ENCODE measurements at places on chromosomes 16 and 17.

DNA sequence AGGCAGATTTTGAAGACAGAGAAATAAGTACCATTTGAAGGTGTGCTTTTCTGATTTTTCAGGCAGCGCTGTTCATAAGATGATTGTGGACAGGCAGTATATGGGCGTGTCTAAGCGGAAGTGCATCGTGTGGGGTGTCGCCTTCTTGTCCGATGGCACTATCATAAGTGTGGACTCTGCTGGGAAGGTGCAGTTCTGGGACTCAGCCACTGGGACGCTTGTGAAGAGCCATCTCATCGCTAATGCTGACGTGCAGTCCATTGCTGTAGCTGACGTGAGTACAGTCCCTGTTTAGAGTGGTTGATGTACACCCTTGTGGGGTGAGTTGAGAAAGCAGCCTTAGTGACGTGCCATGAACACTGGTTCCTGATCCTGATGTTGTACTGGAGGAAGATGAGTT lies 10.7 kb downstream of the UTP4 start:
- DNase-seq, result no peak

- no peak for DNase-seq
These were observed 6.0 kb downstream of the SOCS7 start for GRCh38 chr17:38357486-38358123.

GRCh38 chr17:39755554-39756379 lies 18.0 kb downstream of the GRB7 start:
- no peak for DNase-seq

DNA sequence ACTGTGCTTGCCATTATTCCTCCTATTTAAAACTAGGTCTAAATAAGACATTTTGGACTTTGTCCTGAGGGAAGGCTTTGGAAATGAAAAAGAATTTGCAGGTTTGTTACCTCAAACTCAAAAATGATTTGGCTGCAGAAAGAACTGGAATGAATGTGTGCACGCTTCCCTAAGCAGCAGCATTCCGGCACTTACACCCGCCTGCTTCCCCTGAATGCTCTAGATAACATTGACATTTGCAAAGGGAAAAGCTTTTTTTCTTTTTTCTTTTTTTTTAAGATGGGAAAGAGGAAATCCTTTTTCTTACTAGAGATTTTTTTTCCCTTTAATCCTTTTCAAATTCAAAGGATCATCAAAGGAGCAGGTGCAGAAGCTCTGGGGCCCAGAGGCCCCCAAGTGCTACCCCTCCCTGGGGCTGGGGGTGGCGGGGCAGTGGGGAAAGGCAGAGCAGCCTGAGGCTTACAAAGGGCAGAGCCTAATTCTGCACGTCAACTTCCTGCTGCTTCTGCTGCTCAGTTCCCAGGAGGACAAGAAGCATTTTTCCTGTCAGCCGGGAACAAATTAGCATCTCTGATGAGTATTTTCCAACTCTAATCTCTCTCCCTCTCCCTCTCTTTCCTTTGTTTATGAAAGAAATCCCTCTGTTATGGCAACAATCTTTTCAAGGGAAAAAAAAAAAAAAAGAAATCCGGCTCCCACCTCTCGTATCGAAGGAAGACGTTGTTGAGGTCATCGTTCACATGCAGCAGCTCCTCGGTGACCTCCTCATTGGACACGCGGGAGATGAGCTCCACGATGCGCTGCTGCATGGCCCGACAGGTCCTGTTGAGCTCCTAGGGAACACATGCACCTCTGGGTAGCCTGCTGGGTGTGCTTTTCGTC lies 32.1 kb upstream of the SREBF1 start:
- DNase-seq, result no peak

- no peak for DNase-seq
These were observed 26.1 kb downstream of the WNT9B start for GRCh38 chr17:46877466-46877865.

DNA sequence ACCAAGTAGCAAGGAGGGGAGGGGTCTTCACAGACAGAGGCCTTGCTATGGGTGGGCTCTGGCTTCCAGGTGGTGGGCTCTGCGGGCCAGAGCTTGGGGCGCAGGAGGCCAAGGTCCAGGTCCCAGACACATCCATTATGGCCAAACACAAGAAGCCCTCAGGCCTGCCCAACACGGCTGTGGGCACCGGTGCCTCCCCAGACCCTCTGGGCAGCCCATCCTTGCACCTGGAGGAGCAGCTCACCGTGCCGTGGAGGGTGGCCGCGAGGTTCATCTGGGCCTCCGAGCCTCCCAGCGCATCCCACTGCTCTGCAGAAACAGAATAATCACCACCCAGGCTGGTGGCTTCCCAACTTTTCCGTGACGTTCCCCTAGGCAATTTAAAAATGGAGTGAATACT lies 55.9 kb downstream of the TBC1D16 start:
- no peak for DNase-seq

DNA sequence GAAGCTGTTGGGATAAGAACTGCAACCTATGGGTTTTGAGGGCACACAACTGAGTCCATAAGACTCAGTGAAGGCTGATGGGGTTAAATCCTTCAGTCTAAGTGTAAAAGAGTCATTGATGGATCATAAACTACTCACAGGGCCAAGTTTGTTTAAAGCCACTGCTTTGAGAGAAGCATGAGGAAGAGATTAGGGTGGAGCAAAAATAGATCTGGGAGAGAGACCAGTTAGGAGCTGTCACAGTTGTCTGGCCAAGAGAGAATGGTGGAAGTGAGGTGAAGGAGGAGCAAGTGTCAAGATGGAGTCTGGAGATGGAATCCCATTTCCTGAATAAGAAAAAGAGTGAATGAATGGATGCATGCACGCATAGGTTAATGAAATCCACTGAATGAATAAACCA lies 379.1 kb upstream of the CDH11 start:
- DNase-seq, result no peak

DNA sequence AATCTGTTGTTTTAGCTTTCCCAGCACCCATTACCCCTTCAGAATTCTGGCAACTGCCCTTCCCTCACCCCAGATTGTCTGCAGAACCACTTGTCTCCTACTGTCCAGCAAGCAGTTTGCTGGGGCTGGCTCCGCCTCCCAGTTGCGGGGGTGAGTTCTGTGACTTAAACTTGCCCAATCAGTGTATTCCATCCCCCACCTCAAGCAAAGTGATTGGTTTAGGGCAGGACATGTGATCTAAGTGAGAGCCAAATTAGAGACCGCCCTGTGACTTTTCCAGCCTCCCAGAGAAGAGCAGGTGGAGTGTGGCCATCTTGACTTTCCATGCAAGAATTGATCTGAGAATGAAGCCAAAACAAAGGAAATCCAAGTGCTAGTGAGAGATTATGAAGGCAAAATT lies 22.7 kb upstream of the SRCIN1 start:
- no peak for DNase-seq

- no peak for DNase-seq
These were observed 338.1 kb downstream of the C16orf95 start for GRCh38 chr16:86979061-86979460.
